ENCODE measurements at places on chromosomes 16 and 17.

GRCh38 chr16:1761751-1762150 is 9.6 kb downstream of the NME3 start:
- DNase-seq, result no peak

GRCh38 chr16:88264641-88265285 is 118.0 kb upstream of the ZNF469 start:
- DNase-seq, result peak; percentile 19

DNA sequence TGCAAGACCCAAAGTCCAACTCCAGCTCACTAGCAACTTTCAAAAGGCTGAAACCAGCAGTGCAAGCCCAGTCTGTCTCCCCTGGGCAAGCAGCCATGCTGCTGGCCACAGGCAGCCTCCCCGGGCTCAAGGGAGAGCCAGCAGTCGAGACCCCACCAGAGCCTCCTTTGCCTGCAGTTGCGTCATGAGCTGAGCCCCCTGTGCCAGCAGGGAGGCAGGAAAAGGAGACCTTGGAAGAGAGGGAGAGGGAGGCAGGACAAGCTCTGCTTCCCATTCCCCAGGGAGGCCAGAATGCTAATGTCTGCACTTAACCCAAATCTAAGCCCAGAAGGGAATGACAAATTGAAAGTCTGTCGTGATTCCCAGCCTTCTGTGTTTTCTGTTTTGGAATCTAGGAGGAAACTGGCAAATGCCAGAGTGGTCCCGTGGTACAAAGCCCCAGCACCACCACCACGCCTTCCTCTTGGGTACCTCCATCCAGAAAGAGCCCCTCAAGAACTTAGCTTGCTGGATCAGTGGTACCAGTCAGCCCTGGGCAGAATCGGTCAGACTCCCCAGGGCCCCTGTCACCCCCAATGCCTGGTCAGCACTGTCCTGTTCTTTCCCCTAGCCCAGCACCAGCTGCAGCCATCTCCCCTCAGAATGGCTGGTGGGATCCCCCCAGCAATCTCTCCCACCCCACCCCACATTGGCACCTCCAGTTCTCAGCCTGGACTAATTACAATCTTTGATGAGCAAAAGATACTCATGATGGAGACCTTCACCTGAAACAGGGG is 99.3 kb upstream of the TNRC6C start:
- no peak for DNase-seq

DNA sequence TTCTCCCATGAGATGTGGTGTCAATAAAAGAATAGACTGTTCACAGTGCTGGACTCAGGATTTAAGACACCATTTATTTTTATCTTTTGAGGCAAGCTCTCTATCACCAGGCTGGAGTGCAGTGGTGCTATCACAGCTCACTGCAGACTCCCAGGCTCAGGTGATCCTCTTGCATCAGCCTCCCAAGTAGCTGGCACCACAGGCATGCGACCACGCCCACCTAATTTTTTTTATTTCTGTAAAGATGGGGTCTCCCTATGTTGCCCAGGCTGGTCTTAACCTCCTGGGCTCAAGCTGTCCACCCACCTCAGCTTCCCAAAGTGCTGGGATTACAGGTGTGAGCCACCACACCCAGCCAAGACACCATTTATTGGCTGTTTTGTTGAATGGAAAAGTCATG is 18.6 kb upstream of the DRG2 start:
- no peak for DNase-seq

DNA sequence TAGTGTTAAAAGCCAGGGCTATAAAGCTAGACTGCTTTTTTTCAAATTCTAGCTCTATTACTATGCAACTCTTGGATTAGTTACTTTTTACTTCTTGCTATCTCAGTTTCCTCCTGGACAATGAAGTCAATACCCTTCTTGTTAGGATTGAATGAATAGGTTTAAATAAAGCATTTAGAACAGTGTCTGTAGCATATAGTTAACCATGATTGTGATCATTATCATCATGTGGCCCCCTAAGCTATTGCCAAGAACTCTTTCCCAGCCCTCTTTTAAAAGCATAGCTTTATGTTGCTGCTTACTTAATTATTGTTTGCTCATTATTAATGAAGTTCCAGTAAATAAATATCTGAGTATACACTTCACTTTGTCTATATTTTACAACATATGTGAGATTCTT is 4.5 kb downstream of the VMP1 start:
- no peak for DNase-seq

DNA sequence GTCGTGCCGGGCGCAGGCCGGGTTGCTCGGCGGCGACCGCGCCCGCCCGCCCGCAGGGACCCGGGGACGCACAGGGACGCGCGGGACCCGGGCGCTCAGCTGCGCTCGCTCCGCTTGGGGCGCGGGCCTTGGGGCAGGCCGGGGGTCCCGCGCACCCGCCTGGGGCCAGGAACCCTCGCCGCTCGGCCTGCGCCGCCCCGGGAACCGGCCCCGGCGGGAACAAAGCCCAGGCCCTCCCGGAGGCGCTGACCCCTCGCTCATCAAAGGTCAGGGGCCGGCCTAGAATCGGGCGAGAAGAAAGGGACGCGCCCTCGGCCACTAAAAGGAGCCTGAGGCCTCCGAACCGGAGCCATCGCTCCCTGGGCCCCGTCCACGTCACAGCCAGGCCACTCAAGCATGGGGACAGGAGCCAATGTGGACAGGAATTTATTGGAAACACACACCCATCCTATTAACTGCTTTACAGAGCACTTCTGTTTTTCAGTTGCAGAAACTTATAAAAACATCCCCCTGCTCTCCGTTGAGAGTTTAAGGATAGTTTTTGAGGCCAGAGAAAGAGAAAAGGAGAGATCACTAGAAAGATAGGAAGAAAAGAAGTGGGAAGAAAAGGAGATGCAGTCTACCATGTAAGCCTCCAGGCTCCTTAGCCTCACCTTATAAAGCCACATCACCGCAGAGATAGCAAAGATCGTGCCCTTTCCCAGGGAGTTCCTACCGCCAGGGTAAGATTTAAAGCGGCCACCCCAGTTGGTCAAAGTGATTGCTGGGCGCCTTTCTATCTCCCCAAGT is 558 bp upstream of the ZFHX3 start:
- DNase-seq, result no peak

GRCh38 chr17:68512960-68513474 is 787 bp downstream of the PRKAR1A start:
- no peak for DNase-seq

DNA sequence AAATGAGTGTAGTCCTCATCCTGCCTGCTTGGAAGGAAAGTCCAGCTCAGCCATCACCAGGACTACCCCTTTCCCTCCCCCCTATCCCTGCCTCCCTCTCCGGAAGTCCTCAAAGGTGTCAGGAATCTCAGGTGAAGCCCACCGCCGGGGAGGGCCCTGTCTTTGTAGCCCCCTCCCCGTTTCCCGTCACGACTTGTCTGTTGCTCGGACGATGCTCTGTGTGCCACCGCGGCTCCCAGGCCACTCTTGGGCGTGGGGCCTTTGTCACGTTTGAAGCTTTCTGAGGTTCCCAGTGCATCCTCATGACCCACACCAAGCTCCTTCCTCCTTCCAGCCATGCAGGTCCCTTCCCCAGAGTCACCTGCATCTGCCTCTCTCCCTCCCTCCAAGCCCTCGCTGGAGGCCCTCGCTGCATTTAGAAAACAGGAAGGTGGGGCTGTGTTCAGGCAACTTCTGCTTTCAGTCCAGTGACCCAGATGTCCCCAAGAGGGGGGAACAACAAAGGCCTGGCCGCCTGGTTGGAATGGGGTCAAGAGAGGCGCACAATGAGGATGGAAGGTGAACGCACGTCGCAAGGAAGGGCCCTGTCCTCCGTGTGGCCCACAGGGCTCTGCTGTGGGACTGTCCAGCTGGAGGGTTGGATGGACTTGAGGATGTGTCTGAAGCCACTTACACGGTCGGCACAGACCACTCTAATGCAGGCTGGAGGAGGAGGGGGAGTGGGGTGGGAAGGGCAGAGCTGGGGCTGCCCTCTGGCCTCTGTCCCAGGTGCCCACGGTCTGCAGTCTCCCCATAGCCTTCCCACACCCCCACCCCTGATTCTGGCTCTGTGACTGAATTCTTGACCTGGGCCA is 59.9 kb downstream of the OR1D5 start:
- no peak for DNase-seq

DNA sequence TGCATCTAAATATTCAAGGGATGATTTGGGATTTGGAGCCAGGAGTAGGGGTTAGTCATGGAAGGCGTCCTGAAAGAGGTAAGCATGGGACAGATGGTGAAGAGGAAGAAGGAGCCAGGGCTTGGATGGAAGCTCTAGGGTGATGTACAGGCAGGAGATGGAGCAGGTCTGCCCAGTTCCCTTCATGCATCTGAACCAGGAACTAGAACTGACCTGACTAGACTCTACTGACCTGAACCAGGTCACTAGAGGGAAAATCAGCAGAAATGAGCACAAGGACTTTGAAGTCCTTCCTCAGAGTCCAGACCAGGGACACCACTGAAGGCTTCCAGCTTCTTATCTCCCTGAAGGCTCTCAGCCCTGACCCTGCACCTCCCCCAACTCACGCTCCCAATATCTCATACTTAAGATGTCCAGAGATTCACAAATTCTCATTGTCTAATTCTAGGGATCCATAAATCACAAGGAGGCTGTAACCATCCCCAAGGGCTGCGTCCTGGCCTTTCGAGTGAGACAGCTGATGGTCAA is 8.3 kb downstream of the GSDMA start:
- no peak for DNase-seq

DNA sequence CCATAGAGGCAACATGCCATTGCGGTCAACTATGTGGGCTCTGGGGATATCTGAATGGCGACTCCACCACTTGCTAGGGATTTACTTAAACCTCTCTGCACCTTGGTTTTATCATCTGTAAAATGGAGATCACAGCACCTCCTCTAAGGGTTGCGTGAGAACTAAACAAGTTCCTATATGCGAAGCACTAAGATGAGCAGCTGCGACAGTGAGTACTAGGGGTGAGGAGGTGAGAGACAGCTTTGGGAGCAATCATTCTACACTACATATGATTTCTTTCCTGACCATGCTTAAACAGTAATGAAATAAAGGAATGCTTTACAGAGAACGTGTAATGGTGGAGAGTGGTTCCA is 61.4 kb downstream of the CREBBP start:
- no peak for DNase-seq

- DNase-seq, result no peak
Measured at GRCh38 chr17:53191878-53192277, 630.8 kb upstream of the KIF2B start.

- DNase-seq, result no peak
Measured at GRCh38 chr16:29978564-29979270, 5.0 kb downstream of the TAOK2 start.

DNA sequence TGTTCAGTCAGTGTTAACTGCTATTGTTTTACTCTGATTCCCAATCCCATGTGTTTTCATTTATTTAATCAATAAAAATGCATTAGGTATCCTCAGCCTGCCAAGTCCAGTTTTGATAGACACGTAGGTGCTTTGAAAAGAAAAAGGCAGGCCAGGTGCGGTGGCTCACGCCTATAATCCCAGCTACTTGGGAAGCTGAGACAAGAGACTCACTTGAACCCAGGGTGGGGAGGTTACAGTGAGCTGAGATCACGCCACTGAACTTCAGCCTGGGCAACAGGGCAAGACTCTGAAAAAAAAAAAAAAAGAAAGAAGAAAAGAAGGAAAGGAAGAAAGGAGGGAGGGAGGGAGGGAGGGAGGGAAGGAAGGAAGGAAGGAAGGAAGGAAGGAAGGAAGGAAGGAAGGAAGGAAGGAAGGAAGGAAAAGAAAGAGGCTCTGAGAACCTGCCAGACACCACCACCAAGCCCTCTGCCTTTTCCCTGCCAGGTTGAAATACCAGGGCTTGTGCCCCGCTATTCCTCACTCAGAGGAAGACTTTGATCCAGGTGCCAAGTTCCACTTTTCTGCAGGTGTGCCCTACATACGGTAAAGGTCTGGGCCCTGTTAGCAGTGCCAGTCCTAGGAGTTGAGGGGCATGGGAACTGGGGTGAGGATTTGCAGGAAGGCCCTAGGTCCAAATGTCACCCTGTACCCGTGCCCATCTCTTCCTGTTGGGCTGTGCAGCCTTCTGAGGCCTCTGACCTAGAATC is 10.1 kb upstream of the KCNH6 start:
- no peak for DNase-seq

DNA sequence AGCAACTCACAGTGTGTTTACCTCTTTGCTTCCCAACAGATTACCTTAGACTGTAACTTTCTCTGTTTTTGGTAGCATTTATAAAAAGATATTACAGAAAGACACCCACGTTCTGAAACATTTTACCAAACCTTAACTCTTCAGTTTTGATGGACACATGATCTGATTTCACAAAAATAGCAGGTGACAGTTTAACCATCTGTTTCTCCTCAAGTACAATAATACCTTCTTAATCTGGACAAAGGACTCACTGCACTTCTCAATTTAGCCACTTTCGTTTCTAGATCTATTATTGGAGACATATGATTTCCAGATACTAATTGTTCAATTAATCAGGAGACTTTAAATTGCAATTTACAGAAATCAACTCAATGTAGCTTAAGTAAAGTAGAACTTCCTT is 703.8 kb upstream of the KIF2B start:
- no peak for DNase-seq

DNA sequence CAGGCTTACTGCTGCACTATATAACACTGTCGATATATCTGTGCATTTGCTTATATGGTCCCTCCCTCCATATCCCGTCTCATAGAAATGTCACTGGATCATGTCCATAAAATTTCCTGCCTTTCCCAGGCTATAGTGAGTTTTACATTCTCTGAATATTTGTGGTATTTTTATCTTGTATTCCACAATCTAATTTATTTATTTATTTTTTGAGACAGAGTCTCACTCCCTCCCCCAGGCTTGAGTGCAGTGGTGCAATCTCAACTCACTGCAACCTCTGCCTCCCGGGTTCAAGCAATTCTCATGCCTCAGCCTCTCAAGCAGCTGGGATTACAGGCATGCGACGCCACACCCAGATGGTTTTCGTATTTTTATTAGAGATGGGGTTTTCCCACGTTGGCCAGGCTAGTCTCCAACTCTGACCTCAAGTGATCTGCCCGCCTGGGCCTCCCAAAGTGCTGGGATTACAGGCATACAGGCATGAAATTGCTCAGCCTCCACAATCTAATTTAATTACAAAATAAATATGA is 12.9 kb downstream of the TRIM37 start:
- DNase-seq, result no peak

DNA sequence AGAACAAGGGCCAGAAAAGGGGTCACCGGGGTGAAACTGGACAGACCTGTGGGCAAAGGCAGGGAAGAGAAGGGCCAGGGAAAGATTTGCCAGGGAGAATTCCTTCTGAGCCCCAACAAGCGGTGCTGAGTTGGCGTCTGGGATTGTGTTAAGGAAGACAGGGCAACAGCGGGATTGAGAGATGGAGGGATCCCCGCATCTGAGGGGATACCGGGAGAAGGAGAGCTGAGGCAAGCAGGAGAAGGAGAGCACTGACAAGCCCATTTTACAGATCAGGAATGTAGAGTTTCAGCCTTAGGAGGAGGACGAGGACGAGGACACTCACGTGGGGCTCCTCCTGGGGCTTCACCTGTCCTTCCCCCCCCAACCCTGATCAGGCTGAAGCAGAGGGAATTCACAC is 998 bp upstream of the ABCC3 start:
- DNase-seq, result no peak

- DNase-seq, result no peak
Measured at GRCh38 chr17:71084838-71085237, 915.5 kb downstream of the KCNJ2 start.

- no peak for DNase-seq
Measured at GRCh38 chr16:13913374-13914292, 6.3 kb upstream of the ERCC4 start.
